ENCODE measurements at places on chromosomes 11 and 22. TPM values are rescaled to one million over a fixed set of nuclear protein-coding genes. Genes with fewer than 3 reads are reported as not detected.

MFNG gene
- 1.3 TPM for total RNA-seq

CEND1 gene
- 0.14 TPM for total RNA-seq

OR8D1 gene
- total RNA-seq, result not detected

SERHL2 gene
- 7.5 TPM for total RNA-seq

ISX gene
- not detected for total RNA-seq

MYBPC3 gene
- total RNA-seq, result not detected

FAM111B gene
- total RNA-seq, result 10.8 TPM

NCAPD3 gene
- 68.2 TPM for total RNA-seq

IFITM10 gene
- 0.74 TPM for total RNA-seq

UQCR10 gene
- 108 TPM for total RNA-seq

DNA sequence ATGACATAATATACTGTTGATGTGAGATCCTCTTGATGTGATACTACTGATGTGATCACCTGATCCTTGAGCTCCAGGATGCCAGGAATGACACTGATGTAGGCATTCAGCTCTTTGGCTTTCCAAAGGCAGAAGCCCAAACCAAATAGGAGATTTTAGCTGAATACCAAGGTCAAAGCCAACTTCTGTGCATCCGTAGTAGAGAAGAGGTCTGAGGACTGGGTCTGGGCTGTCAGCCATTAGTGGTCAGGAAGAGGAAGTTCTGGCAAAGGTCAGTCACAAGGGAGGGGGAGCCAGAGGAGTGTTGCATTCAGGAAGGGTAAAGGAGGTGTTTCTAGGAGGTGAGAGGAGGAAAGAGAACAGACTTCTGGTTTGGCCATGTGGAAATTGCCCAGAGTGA lies 53.4 kb upstream of the PARVG start:
- no peak for DNase-seq

DNA sequence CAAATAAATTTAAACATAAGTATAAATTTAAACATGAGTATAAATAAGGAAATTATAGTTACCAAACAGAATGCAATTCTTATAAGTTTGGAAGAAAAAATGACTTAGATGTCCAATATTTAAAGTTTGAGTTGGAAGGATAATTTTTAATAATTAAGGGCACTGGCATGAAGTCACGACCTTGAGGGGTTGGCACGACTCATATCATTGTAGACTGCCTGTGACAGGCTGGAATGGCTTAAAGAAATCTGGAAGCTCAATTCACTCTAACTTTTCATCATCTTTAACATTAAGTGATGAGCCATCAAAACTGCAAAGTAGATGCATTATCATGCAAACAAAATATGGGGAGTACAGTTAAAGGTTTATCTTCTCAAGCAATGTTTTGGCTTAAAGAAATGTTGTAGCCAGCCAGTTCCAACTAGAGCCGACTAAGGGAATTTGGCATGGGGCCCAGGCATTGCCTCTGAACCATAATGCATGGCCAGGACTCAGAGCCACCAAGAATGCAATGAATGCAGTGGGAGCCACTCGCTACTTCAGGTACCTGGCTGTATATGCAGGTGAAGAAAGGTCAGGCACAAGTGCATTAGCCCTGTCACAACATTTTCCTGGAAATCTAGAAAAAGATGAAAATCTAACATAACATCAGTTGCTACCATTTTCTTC lies 33.4 kb downstream of the PGR start:
- DNase-seq, result no peak

DNA sequence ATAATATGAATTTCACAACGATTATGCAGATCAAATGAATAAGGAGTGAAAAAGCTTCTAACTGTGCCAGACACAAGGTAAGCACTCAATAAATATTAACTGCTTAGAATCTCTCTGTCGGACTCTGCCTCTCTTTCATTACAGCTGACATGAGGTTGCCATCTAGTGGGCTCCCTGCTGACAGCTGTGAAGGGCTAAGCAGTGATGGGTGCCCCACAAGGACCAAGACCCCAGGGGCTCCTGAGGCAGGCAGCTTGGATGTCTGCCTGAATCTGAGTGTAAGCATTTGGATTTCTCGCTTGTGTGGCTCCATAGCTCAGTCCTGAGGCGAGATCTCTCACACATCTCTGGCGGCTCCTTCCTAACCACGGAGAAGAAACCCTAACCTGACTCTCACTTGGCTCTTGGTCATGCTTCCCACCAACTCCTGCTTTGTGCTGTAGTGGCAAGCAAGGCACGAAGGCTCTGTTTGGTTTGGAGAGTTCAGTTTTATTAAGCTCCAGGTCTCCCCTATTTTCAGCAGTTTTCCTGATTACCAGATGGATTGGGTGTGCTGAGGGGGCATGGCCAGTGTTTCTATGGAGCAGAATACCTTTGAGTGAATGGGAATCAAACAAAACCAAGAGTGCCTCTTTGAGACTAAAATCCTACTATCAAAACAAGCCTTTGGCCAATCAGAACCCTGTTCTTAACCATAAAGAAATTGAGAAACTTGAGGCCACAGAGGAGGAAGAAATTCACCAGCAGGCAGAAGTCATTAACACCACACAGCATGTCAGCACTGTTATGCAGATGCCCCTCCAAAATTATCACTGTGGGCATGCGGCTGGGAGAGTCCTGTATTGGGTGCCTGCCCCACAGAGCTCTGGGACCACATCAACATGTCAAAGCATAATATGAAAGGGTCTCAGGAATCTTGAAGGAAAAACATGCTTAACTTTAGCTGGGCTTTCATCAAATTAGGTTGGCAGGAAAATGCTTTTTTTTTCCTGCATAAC lies 152.8 kb upstream of the NTM start:
- no peak for DNase-seq

DNA sequence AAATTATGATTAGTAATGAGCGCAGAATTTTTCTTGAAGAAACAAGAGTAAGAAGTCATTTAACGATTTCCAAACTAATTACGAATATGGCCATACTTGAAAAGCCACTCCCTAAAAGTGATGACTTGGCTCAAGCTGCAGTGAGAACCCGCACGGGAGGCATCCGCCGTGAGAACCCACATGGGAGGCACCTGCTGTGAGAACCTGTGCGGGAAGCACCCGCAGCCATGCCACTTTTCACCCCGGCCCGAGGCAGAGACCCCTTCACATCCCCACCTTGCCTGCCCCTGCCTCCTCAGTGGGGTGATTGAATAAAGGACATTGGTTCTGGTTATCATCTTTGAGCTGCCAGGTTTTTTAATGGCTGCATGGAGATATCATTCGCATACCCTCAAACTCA lies 89.7 kb downstream of the BRD1 start:
- DNase-seq, result no peak

GRCh38 chr22:48581205-48581766 lies 1246.4 kb downstream of the BRD1 start:
- no peak for DNase-seq

DNA sequence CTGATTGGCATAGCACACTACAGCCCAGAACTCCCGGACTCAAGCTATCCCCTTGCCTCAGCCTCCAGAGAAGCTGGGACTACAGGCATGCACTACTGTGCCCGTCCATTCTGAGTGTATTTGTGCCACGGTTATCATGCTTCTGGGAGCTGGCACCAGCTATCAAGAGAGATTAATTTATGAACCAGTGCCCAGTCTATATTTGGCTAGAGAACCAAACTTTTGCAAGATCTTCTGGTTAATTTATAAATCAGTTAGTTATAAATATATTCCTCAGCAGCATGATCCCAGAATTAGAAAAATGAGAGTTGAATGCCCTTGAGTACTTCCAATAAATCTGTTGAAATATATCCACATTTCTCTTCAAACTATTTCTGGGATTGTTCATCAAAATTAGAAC lies 67.5 kb upstream of the OR5AN1 start:
- DNase-seq, result no peak

GRCh38 chr11:86117712-86118063 lies 48.8 kb upstream of the PICALM start:
- no peak for DNase-seq

GRCh38 chr11:18731949-18732821 lies 6.2 kb upstream of the IGSF22 start:
- peak; percentile 90 for DNase-seq

- peak; percentile 40 for DNase-seq
Measured at GRCh38 chr11:19209617-19210370, 8.0 kb upstream of the CSRP3 start.

GRCh38 chr11:12502046-12502445 lies 124.7 kb downstream of the PARVA start:
- DNase-seq, result no peak
